ENCODE measurements at places on chromosomes 12 and 14. TPM values are rescaled to one million over a fixed set of nuclear protein-coding genes. Genes with fewer than 3 reads are reported as not detected.

The RNF212B gene
- polyA plus RNA-seq: not detected

The PIWIL1 gene
- polyA plus RNA-seq: not detected

The TOMM20L gene
- polyA plus RNA-seq: not detected

The STX2 gene
- polyA plus RNA-seq: 8.4 TPM

The KLHL33 gene
- polyA plus RNA-seq: 2.8 TPM

The IAPP gene
- polyA plus RNA-seq: not detected

The ESR2 gene
- not detected for polyA plus RNA-seq

The IL31 gene
- not detected for polyA plus RNA-seq

The ENDOU gene
- 0.25 TPM for polyA plus RNA-seq

- no peak for DNase-seq
Observed at GRCh38 chr12:97941686-97942354, 479.2 kb downstream of the RMST start.

DNA sequence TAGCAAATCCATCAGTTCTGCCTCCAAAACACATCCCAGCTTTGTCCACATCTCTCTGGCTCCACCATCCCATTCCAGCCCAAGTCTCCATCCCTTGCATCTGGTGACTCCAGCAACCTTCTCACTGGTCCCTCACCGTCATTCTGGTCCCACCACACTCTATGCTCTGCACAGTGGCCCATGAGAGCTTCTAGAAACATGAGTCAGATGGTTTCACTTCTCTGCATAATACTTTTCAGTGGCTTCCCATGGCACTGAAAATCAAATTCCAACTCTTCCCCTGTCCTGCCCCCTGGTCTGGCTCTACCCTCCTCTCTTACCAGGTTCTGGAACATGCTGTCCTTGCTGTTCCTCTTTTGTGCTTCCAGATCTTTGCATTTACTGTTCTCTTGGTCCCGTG, 17.2 kb upstream of the C12orf76 start:
- no peak for DNase-seq

- DNase-seq: no peak
Observed at GRCh38 chr14:68841016-68841809, 48.3 kb upstream of the ZFP36L1 start.

- no peak for DNase-seq
Observed at GRCh38 chr14:44505588-44505987, 1.5 kb downstream of the FSCB start.

GRCh38 chr14:87411370-87411769, 581.6 kb downstream of the GALC start:
- no peak for DNase-seq

DNA sequence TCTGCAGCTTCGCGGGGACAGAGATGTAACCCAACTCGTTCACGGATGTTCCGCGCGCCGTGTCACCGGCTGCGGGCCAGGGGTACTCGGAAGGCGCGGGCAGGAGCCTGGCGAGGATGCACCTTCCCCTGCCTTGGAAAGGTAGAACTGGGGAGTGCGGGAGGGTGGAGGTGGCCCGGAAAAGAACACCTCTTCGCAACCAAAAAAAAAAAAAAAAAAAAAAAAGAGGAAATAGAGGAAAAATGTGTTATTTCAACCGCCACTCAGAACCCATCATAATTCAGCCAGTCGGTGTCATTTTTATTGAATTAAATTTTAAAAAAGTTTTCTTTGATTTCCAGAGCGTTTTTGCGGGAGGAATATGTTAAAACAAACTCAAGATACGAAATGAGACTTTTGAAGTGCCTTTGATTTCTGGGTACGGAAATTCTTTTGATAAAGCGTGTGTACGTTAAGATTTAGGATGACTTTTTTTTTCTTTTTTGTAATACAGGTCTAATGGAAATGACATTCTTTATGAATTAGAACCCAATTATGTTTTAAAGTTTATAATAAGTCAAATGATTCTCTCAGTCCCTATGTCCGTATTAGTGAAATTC, 8.9 kb downstream of the CDKN1B start:
- no peak for DNase-seq

DNA sequence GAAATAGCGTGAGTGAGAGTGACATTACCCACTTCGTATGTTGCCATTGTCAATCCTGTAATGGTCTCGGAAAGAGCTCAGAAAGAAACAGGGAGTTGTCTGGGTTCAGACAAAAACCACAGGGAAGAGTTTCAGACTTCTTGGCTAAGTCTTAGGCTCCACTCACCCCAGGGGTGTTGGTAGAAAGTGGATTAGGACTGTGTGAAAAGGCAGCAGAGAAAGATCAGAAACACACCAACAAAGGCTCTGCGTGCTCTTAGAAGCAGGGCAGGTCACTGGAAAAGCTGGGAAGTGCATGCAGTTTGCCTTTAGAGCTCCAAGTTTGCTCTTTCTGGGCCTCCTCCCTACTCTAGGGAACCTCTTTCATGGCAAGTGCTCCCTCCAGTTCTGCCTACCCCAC, 106.1 kb upstream of the PLXNC1 start:
- no peak for DNase-seq

- DNase-seq: no peak
Observed at GRCh38 chr14:54202288-54202687, 194.5 kb upstream of the CDKN3 start.

DNA sequence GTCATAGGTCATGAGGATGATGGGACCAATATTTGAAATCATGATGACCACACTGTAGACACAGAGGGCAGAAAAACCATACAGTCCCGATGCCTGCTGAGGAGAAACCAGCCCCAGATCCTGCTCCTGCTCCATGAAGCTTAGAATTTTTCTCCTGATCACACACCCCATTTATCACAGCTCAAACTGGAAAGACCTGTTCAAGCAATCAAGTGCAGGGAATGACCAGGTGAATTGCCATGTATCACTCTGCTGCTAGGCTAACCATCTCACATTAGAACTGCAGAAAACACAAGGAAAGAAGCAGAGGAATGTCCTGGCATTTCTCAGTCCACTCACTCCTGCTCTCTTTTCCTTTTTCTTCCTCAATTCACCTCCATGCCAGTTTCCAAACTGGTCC, 18.1 kb downstream of the MANSC1 start:
- DNase-seq: no peak

GRCh38 chr12:61854902-61855301, 405.3 kb upstream of the USP15 start:
- DNase-seq: no peak

DNA sequence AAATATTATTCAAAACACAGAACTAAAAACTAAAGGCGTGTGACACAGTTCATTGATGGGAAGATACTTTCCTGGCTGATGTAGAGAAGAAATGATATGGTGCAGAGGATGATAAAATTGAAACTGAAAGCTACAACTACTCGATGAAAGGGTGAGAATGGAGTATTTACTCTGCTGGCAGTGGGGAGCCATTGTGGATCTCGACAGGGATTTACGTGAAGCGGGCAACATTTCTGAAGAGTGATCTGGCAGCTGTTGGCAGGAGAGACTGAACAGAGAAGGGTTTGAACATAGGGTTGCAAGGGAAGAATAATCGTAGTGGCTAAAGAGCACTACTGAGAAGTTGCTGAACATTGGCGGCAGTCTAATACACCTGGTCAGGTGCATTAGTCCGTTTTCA, 464.9 kb downstream of the PDZRN4 start:
- DNase-seq: no peak

GRCh38 chr14:69572030-69572840, 2.4 kb downstream of the CCDC177 start:
- DNase-seq: peak; percentile 28

GRCh38 chr12:70719672-70720420, 82.6 kb upstream of the PTPRB start:
- DNase-seq: peak; percentile 60

GRCh38 chr12:105158876-105159275, 51.3 kb downstream of the WASHC4 start:
- no peak for DNase-seq

GRCh38 chr12:130124605-130125244, 37.5 kb upstream of the FZD10 start:
- DNase-seq: peak; percentile 32

Measured in psoas muscle (tissue), 8 donors.